ENCODE measurements at places on chromosomes 5 and 9.

DNA sequence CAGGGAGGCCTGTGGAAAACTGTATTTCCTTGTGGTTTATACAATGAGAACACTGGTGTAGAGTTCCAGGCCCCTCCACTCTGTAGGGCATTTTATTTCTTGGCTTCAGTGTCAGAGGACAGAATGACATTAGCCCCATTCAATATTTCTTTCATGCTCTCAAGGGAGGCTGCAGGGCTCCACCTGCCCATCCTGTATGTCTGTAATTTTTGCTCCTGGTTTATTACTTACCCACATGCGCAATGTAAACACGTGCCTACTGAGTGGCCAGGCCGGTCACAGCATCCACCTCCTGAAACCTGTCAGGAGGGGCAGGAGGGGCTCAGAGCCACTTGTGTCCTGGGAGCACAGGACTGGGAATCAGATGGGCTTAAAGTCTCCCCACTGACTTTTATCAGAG lies 82.4 kb downstream of the GADD45G start:
- DNase-seq, result no peak

DNA sequence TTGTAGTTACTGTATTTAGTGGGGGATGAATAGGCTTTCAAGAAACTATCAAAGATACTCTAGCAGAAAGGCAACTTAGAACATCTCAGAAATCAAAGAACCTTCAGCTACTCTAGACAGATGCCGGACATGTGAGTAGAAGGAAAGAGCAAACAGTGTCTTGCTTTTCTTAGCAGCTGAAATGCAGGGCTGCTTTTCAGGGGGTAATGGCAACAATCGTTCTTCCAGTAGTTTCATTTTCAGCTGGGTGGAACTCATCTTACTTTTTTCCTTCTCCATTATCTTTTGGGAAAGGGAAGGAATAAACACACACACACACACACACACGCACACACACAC lies 281.6 kb downstream of the CRB2 start:
- DNase-seq, result no peak

- no peak for DNase-seq
Measured at GRCh38 chr9:113533335-113534225, 70.1 kb downstream of the RGS3 start.

DNA sequence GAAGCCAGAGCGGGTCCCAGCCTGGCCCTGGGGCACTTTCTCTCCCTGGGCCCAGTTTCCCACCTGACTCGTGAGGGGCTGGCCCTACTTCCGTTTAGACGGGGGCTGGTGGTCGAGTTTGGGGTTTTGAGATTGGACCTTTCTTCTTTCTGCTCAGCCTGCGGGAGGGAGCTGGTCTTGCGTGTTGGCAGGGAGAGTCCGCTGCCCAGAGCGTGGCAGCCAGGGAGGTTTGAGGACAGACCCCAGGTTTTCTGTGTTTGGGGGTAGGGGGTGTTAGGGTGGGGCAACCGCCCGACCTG lies 6.0 kb upstream of the PITX1 start:
- no peak for DNase-seq

DNA sequence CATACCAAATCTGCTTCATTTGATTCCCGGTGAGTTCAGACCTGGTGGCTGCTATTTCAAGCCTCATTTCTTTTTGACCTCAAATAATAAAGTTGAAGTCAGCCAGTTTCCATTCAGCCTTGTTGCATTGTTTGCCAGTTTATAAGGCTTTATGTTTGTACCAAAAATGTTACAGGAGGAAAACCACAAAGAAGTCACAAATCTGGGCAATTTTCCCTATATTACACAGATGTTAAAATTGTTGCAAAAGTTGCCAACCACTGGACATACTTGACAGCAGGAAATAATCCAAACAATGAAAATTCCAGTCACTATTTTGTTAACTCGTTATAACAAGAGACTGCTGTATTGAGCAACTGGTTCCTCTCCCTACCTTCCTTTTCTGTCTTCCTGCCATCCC lies 1325.0 kb upstream of the DMAC1 start:
- no peak for DNase-seq

- no peak for DNase-seq
Measured at GRCh38 chr9:36165826-36166167, 3.4 kb upstream of the CCIN start.

DNA sequence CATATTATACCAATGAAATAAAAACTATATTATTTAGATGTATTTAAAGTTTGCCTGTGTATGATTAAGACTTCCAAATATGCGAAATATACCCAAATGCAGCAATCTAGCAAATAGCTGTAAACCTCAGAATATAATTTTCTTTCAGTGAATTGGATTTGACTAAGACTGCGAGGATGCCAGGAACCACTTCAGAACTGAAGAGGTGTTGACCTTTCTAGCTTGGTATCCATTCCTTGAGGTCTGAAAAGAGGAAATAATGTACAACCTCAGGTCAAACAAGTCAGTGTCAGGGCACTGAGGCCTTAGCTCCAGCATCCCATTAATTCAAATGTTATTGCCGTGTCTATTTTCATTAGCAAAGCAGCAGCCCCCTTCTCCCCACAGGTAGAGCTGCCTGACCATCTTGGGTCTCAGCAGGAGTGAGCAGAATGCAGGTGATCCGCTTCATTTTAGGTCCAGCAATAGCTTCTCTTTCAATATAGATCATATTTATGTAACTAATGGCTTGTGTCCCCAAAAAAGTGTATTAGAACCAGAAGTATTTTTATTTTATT lies 100.0 kb downstream of the KIAA1958 start:
- no peak for DNase-seq

DNA sequence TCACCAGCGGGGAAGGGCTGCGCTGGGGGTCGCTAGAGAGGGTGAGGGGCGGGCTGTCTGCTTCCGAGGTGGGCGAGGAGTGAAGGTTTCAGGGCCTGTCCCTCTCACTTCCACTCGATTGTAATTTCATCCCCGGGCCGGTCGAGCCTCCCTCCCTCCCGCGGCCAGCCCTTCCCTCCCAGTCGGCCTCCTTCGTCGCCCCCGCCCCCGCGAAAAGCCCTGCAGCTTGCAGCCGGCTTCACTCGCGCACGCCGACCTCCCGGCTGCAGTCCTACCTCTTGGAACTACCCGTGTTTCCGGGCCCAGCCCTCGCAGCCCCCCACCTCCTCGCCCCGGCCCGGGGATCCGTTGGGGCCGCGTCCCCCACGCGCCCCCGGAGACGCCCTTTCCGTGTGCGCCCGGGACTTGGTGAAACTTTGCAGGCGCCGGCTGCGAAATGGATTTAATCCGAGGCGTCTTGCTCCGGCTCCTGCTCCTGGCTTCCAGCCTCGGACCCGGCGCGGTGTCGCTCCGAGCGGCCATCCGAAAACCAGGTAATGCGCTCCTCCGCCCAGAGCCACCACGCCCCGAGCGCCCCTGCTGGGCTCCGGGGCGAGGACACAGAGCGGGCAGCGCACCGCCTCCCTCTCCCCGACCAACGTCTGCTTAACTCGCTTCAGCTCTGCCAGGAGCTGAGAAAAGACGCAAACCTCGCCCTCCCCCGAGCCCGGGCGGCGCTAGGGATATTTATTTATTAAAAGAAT lies at the start of gene EGFLAM:
Gene EGFLAM, plus strand, starts transcription at position 241 of the 743 bp plus-strand sequence. Its CDS starts 196 bp downstream, at position 437.
- DNase-seq, result peak; percentile 72

- no peak for DNase-seq
Measured at GRCh38 chr5:82387001-82387818, 109.1 kb upstream of the RPS23 start.

GRCh38 chr9:115192280-115192679 lies 74.3 kb upstream of the TNC start:
- DNase-seq, result no peak

- no peak for DNase-seq
Measured at GRCh38 chr5:172178991-172179989, 8.7 kb downstream of the STK10 start.

DNA sequence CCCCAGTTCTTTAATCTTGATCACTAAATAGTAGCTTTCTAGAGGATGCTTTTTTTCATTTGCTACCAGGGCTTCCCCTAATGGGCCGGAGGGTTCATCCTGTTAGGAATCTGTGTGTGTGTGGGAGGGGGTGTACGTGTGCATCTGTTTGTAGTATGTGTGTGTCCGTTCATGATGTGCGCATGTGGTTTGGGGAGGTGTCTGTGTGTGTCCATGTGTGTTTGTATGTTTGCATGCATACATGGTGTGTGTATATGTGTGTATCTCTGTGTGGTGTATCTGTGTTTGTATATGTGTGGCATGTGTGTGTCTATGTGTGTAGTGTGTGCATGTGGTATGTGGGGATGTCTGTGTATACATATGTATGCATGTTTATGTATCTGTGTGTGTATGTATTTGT lies 106.2 kb downstream of the SYK start:
- DNase-seq, result no peak

GRCh38 chr5:174744896-174745295 lies 20.5 kb downstream of the MSX2 start:
- no peak for DNase-seq

GRCh38 chr5:81393783-81394718 lies at the start of gene ACOT12:
Gene ACOT12, minus strand, starts transcription at chr5:81394134. Its CDS starts 20 bp downstream, at chr5:81394114.
- no peak for DNase-seq

GRCh38 chr5:31993165-31993961 lies 180.8 kb downstream of the GOLPH3 start:
- no peak for DNase-seq

GRCh38 chr5:144017631-144018030 lies 152.8 kb downstream of the YIPF5 start:
- no peak for DNase-seq
